LHCN-M2 (cell line): ENCODE measurements at places on chromosomes 2 and 18. TPM values are rescaled to one million over a fixed set of nuclear protein-coding genes. Genes with fewer than 3 reads are reported as not detected.

Gene MAL
- total RNA-seq, result not detected in 2 replicates

Gene TLX2
- total RNA-seq, result 0.46 and 1.1 TPM in 2 replicates

Gene MTHFD2
- 59.0 and 60.1 TPM in 2 replicates for total RNA-seq

Gene ALPG
- not detected in 2 replicates for total RNA-seq

Gene MARS2
- total RNA-seq, result 4.4 and 5.9 TPM in 2 replicates

Gene HOXD12
- not detected in 2 replicates for total RNA-seq

Gene GPR39
- 2.6 and 3.8 TPM in 2 replicates for total RNA-seq

Gene CRYGD
- total RNA-seq, result not detected in 2 replicates

Gene CXCR1
- total RNA-seq, result not detected in 2 replicates

Gene PROM2
- total RNA-seq, result 0.06 TPM in 2 replicates

Gene BOLL
- total RNA-seq, result not detected in 2 replicates

Gene GKN1
- not detected in 2 replicates for total RNA-seq

Gene NEU4
- total RNA-seq, result not detected in 2 replicates

Gene MYL1
- total RNA-seq, result 0.34 TPM in 1 of 2 replicates, not detected in the other

Gene CD226
- 0.38 and 0.69 TPM in 2 replicates for total RNA-seq

Gene RAB6C
- not detected in 2 replicates for total RNA-seq

Gene RGPD3
- 0.11 and 0.13 TPM in 2 replicates for total RNA-seq

Gene PPP1R1C
- total RNA-seq, result 1.5 and 2.0 TPM in 2 replicates

Gene TRIM54
- total RNA-seq, result 0.11 TPM in 1 of 2 replicates, not detected in the other

Gene CDH2
- total RNA-seq, result 30.3 and 31.1 TPM in 2 replicates

Gene IL1A
- total RNA-seq, result not detected in 2 replicates

Gene CCDC138
- total RNA-seq, result 8.0 and 8.7 TPM in 2 replicates

Gene EGR4
- total RNA-seq, result not detected in 2 replicates

Gene PJVK
- 1.1 and 2.1 TPM in 2 replicates for total RNA-seq

Gene ATG9A
- total RNA-seq, result 41.6 and 57.0 TPM in 2 replicates

Gene COL6A3
- total RNA-seq, result 5.2 and 9.2 TPM in 2 replicates

Gene PID1
- 32.3 and 35.6 TPM in 2 replicates for total RNA-seq

Gene ERCC3
- total RNA-seq, result 32.6 and 38.9 TPM in 2 replicates

Gene C2orf78
- 0.06 TPM in 1 of 2 replicates, not detected in the other for total RNA-seq

Gene APOB
- not detected in 2 replicates for total RNA-seq
